ENCODE measurements at places on chromosomes 5 and 9.

- no peak for DNase-seq
Observed at GRCh38 chr9:112193572-112194288, 18.6 kb upstream of the SUSD1 start.

DNA sequence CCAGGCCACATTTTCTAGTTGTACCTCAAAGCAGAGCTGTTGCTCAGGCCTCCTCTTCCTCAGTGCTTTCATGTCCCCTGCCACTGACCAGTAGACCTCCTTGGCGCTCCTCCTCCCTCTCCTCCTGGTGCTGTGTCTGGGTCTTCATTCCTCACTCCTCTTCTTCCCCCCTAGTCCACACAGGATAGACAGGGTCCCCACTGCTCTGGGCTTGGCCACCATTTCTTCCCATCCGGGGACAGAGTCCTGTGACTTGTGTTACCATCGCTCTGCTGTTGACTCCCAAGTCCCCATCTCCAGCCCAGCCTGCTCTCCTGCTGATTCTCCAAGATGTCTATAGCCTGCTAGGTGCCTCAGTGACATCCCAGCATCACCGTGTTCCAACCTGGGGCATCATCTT lies 88.2 kb upstream of the HRH2 start:
- DNase-seq, result no peak

GRCh38 chr5:139425497-139425896 lies 13.8 kb downstream of the DNAJC18 start:
- no peak for DNase-seq

DNA sequence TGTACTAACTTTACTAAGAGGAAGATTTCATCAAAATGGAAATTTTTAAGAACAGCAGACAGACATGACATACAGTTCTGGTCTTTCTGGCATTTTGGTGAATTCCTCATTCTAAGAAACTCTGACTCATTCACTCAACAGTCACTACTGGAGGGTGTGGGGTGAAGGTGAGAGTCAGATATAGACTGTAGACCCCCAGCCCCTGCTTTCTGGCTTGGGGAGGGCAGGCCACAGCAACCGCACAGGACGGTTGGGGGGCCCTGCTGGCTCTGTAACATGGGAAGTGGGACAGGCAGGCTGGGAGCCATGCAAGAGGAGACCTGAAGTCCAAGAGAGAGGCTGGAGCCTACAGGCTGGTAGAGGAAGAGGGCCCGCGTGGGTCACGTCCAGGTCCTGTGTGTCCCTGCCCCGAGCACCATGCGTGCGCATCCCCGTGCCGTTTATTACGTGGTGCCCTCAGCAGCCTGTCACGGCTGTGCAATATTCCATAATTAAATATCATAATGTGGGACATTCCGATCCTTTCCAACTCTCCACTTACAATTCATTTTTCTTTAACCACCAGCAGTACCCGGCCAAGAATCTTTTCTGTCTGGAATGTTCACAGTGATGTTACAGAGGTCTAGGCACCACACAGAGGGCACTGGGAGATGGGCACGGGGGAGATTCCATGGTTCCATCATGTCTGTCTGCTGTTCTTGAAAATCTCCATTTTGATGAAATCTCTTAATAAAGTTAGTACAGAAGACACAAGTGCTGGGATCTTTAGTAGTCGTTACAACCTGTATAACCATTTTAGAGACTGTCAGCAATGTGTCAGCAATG lies 75.5 kb downstream of the SEMA4D start:
- peak; percentile 28 for DNase-seq

DNA sequence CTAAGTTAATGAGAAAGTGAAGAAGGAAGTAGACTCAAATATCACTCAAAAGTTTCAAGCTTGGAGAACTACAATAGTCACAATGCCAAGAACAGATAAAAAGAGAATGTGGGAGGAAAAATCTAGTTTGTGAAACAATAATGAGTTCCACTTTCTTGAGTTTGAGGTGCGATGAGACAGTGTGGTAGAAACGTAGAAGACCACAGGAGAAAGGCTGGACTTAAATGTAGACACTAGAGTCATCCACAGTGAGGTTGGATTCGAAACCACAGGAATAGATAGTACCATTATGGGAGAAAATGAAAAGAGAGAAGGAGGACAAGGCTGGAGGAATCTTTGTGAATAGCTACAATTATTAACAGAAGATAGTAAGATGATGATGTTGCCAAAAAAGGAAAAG lies 141.1 kb upstream of the LRRTM2 start:
- DNase-seq, result no peak

DNA sequence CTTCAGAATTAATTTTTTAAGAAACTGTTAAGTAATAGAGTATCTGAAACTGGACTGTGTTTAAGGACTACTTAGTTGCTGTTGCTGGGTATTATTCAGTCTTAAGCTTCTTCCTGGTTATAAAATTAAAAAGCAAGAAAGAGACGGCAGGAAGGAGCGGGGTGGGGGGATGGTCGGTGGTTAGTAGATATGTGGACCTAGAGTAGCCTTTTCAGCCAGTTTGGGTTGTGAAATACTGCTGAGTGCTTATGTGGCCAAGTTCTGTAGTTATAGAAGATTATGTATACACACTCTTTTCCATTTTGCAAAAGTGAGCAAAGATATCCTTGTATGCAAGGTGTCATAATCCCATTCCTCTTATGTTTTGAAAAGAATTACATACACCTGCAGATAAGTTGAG lies 28.5 kb downstream of the TRIO start:
- DNase-seq, result no peak

- DNase-seq, result no peak
Observed at GRCh38 chr9:123756484-123757106, 173.3 kb downstream of the DENND1A start.

DNA sequence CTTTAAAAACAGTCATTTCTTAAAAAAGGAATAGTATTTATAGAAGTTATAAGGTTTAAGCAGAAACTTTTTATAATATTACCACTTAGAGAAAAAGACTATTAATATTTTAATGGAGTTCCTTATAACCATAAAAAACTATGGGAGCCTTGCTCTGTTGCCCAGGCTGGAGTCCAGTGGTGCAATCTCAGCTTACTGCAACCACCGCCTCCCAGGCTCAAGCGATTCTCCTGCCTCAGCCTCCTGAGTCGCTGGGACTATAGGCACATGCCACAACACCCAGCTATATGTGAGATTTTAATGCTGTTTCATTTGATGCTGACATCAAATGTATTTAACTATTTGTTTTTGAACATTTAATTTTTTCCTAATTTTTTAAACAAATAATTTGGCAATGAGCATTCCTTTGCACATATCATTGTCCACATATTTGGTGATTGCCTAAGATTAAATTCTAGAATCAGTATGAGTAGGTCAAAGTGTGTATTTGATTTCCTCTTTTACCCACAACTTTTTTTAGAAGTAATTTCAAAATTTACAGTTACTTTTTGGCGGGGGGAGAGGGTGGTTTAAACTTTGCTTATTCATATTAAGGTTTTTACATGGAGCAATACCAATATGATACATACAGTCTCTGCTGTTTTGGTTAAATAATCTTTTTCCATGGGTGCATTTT lies 235.5 kb downstream of the ARHGEF28 start:
- no peak for DNase-seq

- no peak for DNase-seq
Observed at GRCh38 chr9:88529496-88529895, 5.5 kb upstream of the NXNL2 start.

DNA sequence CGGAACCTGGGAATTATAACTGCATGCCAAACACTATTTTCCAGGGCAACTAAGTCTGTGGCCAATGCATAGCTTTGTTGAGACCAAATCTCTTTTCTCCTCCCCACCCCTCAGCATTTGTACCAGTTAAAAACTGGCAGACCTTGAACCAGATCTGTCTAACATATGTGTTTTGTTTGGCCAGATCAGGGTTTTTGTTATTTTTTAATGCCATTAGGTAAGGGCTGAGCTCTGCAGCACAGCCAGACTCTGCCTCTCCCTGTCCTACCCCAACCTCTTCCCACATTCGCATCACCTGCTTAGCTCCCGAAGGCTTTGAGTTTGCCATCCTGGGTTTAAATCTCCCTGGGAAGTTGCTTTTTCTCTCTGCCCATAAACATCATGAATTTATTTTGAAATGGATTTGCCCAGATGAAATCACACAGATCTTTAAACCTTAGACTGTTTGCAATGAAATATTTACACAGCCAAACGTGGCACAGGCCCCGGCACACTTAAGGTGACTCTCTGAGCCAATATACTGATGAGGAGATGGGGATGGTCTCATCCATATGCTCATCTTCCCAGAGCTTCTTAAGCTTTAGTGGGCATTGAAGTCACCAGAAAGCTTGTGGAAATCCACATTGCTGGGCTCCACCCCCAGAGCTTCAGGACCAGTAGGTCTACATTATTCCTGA lies 54.0 kb upstream of the ALDH1B1 start:
- no peak for DNase-seq

DNA sequence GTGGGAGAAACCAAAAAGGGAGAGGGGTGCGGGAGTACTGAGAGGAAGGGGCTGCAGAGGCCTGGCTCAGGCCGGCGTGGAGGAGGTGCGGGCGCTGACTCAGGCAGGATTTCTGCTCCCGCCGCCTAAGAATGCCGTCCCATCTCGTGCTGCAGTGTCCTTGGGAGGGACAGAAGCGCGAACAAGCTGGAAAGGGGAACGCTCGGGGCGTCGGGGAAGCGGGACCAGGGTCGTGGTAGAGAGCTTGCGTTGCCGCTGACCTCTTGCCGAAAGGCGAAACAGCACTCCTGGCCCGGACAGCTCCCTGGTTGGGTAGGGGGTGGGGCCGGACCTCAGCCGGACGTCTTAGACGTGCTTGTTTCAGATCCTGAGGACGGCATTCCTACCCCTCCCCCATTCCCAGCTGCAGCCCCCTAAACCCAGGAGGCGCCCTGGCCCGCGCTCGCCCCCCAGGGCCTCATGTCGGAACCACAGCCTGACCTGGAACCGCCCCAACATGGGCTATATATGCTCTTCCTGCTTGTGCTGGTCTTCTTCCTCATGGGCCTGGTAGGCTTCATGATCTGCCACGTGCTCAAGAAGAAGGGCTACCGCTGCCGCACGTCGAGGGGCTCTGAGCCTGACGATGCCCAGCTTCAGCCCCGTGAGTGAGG lies 1.1 kb downstream of the RELL2 start:
- no peak for DNase-seq

GRCh38 chr5:142422429-142422828 lies 97.6 kb upstream of the SPRY4 start:
- no peak for DNase-seq

GRCh38 chr5:138696501-138696900 lies 56.7 kb upstream of the CTNNA1 start:
- DNase-seq, result peak; percentile 75

DNA sequence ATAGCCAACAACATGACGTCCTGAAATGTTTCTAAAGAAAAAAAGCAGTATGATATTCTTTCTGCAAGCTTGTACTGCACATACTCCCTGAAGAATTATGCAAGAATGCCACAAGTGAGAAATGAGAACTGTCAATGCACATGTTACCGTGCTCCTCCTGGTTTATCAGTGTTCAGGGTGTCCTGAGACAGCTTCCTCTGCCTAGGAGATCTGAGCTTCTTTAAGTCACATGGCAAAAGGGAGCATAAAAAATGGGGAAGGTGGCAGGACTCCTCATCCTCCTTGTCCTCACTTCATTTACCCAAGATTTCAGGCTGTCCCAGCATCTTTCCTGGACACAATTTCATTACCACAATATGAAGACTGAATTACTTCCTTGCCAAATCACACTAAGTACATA lies 238.2 kb downstream of the GLIS3 start:
- DNase-seq, result no peak

GRCh38 chr9:85151162-85151561 lies 481.6 kb downstream of the NTRK2 start:
- no peak for DNase-seq

- DNase-seq, result no peak
Observed at GRCh38 chr9:110143950-110144545, 63.9 kb downstream of the C9orf152 start.

DNA sequence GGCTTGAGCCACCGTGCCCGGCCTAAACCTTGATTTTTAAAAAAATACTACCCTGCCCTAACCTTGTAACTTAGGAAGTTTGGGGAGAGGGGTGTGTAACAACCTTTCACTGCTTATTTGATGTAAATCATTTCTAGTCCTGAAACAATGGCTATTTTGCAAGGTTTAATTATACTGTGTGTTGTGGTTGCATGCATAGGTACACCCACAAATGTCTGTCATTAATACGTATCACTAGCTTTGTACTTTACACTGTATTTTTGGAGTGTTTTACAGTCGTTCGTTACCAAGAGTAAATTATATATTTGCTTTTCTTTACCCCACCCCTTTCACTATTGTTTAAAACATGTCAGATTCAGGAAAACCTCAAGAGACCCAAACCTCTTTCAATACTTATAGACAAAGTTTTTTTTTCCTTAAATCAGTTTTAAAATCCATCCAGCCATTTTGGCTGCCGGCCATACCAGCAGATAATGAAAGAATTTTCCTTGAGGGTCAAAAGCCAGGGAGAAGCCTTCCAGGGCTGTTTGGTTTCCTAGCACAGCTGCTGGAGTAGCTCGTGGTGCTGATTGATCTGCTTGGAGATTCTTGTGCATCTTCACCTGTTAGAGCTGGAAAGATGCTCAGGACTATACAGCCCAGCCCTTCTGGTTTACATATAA lies 50.7 kb downstream of the DOCK8 start:
- no peak for DNase-seq

DNA sequence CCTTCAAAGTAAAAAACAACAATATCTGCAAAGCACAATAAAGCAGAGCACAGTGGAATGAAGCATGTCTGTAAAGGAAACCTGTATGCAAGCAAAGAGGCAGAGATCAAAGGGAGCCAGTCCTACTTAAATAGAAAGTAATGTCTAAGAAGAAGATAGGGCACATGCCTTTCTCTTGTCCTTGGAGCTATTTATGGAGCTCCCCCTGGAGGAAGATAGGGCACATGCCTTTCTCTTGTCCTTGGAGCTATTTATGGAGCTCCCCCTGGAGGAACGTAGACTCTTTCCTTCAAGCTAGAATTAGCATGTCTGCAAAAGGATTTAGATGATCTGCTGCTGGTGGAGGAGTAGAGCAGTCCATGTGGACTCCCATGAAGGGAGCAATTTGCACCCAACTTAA lies 168.1 kb upstream of the RASEF start:
- DNase-seq, result no peak

DNA sequence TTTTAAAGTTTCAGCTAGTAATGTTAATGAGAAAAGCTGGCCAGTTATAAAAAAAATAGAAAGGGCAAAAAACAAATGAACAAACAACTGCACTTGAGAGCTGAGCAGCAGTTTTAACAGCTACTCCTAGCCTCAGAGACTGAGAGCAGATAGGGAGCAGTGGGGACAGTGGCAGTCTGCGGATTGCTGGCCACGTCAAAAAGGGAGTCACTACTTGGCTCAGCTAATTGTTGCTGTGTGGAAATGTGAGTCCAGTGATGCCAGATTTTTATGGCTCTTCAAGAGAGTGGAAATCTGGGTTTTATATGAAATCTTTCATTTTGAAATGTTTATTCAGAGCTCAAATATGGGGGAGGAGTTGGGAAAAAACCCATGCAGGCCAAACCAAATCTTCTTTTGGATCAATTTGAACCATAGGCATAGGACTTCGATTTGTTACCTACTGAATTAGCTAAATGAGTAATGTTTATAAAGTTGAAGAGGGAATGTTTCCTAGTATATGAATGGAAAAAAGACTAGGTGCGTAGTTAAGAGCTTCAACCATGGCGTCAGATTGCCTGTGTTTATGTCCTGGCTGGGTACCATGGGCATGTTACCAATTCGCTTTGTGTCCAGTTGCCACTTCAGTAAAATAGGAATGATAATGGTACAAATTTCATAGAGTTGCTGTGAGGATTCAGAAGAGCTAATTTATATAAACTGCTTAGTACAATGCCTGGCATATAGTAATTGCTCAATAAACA lies 102.1 kb downstream of the PAM start:
- DNase-seq, result no peak
